ENCODE measurements at places on chromosomes 2 and 18. TPM values are rescaled to one million over a fixed set of nuclear protein-coding genes. Genes with fewer than 3 reads are reported as not detected.

DNA sequence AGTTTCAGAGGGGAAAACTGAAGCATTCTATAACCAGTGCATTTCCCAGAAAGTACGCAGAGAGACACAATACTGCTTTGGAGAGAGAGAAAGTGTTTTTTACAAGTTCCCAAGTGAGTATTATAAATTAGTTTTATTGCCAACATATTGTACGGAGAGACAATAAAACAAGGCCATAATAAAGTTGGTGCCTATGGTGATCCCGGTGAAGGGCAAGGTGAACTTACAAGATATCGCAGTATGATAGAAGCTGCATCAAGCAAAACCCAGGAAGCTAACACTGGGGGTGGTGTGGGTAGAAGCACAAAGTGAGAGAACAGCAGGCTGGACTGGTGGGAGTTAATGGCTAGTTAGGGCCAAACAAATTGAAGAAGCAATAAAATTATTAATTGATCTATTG, 7.5 kb downstream of the TMSB10 start:
- H3K27ac ChIP-seq: no peak overlapping the region
- no peak for DNase-seq
- H3K4me3 ChIP-seq: no peak overlapping the region

GRCh38 chr2:63662028-63662804, 73.5 kb downstream of the MDH1 start:
- H3K4me1 ChIP-seq: no peaks in the 10 kb centered on the region
- DNase-seq: no peak

- peak overlapping the region; percentile 93 for H3K27ac ChIP-seq
- peak overlapping the region; percentile 97 for H3K4me3 ChIP-seq
- peaks cover 34% of the 10 kb centered on the region for H3K4me1 ChIP-seq
- H3K36me3 ChIP-seq: peaks cover 74% of the 10 kb centered on the region
These were observed 522 bp downstream of the MBD1 start for GRCh38 chr18:50280707-50281294.

- no peaks in the 10 kb centered on the region for H3K27me3 ChIP-seq
- H3K27ac ChIP-seq: no peak overlapping the region
- H3K4me3 ChIP-seq: no peak overlapping the region
- no peaks in the 10 kb centered on the region for H3K36me3 ChIP-seq
These were observed 89.7 kb upstream of the TTC39C start for GRCh38 chr18:23924813-23925212.

GRCh38 chr2:197708331-197708730, 3.2 kb downstream of the MARS2 start:
- no peaks in the 10 kb centered on the region for H3K27me3 ChIP-seq
- peaks cover 27% of the 10 kb centered on the region for H3K36me3 ChIP-seq
- H3K27ac ChIP-seq: no peak overlapping the region
- no peak for DNase-seq
- peaks cover 44% of the 10 kb centered on the region for H3K4me1 ChIP-seq
- no peak overlapping the region for H3K4me3 ChIP-seq

DNA sequence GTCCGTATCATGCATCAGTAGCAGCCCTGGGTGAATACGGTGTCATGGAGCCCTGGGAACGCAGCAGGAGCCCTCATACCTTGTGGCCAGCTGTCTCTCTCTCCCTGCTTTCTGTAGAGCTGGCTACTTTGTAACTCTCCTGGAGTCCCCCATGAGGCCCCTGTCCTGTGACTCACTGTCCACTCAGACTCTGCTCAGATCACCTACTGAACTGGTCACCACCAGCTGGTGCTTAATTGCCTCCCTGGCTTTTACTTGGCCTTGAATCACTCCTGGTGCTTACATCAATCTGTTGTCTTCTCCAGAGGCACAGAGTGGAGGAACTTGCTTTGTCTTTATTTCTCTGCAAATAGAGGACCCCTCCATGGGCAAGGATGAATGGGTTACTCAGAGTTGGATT, 172.7 kb downstream of the HRH4 start:
- no peaks in the 10 kb centered on the region for H3K36me3 ChIP-seq
- peaks cover 3% of the 10 kb centered on the region for H3K27me3 ChIP-seq
- DNase-seq: no peak
- no peaks in the 10 kb centered on the region for H3K4me1 ChIP-seq

The SPATA3 gene
- total RNA-seq: not detected

The CD302 gene
- total RNA-seq: 1.2 TPM

The ATOH8 gene
- not detected for total RNA-seq
